Lung (tissue), 17 donors: ENCODE measurements at places on chromosomes 5 and 9.

GRCh38 chr5:167819406-167819805, 472.0 kb upstream of the WWC1 start:
- H3K27me3 ChIP-seq: no peaks in the 10 kb centered on the region
- DNase-seq: no peak
- peaks cover 12% of the 10 kb centered on the region for H3K4me1 ChIP-seq
- no peaks in the 10 kb centered on the region for H3K36me3 ChIP-seq

GRCh38 chr5:961711-962240, 46.8 kb upstream of the NKD2 start:
- H3K4me1 ChIP-seq: no peaks in the 10 kb centered on the region
- no peak for DNase-seq
- no peaks in the 10 kb centered on the region for H3K27me3 ChIP-seq

GRCh38 chr5:154513669-154514084, 35.6 kb upstream of the HAND1 start:
- no peak overlapping the region for H3K4me3 ChIP-seq
- H3K4me1 ChIP-seq: no peaks in the 10 kb centered on the region
- H3K36me3 ChIP-seq: no peaks in the 10 kb centered on the region

GRCh38 chr5:178340187-178340586, 107.6 kb upstream of the PHYKPL start:
- no peak overlapping the region for H3K4me3 ChIP-seq
- peaks cover 3% of the 10 kb centered on the region for H3K27me3 ChIP-seq
- no peaks in the 10 kb centered on the region for H3K4me1 ChIP-seq
- no peak overlapping the region for H3K27ac ChIP-seq
- no peaks in the 10 kb centered on the region for H3K36me3 ChIP-seq
- DNase-seq: no peak

DNA sequence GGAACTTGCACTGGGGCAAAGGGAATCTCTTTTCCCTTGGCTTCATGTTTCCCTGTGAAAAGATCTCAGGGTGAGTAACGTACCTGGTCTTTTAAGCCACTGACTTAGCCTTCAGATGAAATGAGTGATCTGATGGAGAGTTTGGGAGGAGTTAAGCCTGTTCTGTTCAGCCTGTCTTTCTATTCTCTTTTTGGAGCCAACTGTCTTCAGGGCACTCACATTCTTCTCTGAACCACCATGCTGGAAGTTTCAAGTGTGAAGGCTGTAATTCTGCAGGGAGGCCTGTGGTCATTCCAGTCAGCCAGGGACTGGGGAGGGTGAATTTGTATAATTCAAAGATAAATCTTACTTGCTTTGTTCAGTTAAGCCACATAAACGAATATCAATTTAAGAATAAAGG, 722.2 kb upstream of the SEMA6A start:
- no peaks in the 10 kb centered on the region for H3K27me3 ChIP-seq
- H3K27ac ChIP-seq: no peak overlapping the region
- H3K4me1 ChIP-seq: peaks cover 18% of the 10 kb centered on the region
- no peak overlapping the region for H3K4me3 ChIP-seq
- no peaks in the 10 kb centered on the region for H3K36me3 ChIP-seq

DNA sequence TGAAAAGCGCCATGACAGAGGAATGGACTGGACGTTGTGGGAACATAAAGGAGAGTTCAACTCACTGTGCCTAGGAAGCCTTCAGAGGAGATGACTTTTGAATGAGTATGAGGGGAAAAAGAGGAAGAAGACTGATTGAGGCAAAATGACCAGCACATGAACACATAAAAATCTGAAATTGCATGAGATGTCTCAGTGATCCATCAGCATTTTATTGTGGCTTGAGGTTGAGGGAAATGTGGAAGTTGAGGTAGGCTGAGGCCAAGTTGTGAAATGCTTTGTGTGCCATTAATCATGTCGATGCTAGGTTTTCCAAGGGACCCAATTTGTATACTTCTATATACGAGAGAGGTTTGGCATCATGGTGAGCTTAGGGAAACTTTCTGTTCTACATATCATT, 140.9 kb upstream of the TLX3 start:
- H3K4me3 ChIP-seq: no peak overlapping the region
- no peaks in the 10 kb centered on the region for H3K36me3 ChIP-seq
- H3K27ac ChIP-seq: no peak overlapping the region
- no peaks in the 10 kb centered on the region for H3K4me1 ChIP-seq
- no peaks in the 10 kb centered on the region for H3K27me3 ChIP-seq
- no peak for DNase-seq

DNA sequence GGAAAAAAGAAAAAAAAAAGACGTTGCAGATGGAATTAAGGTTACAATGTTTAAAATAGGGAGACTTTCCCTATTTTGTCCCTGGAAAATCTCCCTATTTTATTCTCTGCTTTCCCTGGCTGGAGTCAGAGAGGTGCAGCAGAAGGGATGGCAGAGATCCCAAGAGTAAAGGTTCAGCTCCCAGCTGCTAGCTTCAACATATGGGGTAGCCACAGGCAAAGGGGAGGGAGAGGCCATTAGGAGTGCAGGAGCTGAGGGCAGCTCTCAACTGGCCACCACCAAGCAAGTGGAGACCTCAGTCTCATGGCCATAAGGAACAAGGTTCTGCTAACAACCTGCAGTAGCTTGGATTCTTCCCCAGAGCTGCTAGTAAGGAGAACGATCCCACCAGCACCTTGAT, 367.0 kb upstream of the DAP start:
- H3K27ac ChIP-seq: no peak overlapping the region
- H3K4me3 ChIP-seq: no peak overlapping the region
- H3K4me1 ChIP-seq: no peaks in the 10 kb centered on the region

- no peaks in the 10 kb centered on the region for H3K27me3 ChIP-seq
- DNase-seq: no peak
- no peaks in the 10 kb centered on the region for H3K36me3 ChIP-seq
- no peak overlapping the region for H3K27ac ChIP-seq
Observed at GRCh38 chr9:133707763-133708245, 30.3 kb downstream of the SARDH start.

DNA sequence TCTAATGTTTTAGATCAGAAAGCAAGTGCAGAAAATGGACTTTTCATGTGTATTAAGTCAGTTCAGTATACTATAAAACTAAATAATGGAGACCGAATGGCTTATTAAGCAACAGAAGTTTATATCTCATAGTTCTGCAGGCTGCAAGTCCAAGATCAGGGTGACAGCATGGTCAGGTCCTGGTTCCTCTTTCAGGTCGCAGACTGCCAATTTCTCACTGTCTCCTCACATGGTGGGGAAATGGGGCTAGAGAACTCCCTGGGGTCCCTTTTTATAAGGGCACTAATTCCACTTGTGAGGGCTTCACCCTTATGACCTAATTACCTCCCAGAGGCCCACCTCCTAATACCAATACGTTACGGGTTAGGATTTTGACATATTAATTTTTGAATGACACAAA, 48.7 kb downstream of the RICTOR start:
- H3K36me3 ChIP-seq: peaks cover 4% of the 10 kb centered on the region
- no peak overlapping the region for H3K27ac ChIP-seq
- H3K27me3 ChIP-seq: no peaks in the 10 kb centered on the region
- DNase-seq: no peak

GRCh38 chr9:110809038-110809595, 140.5 kb downstream of the MUSK start:
- H3K4me1 ChIP-seq: no peaks in the 10 kb centered on the region
- H3K4me3 ChIP-seq: no peak overlapping the region
- DNase-seq: no peak
- no peak overlapping the region for H3K27ac ChIP-seq
- H3K36me3 ChIP-seq: no peaks in the 10 kb centered on the region

DNA sequence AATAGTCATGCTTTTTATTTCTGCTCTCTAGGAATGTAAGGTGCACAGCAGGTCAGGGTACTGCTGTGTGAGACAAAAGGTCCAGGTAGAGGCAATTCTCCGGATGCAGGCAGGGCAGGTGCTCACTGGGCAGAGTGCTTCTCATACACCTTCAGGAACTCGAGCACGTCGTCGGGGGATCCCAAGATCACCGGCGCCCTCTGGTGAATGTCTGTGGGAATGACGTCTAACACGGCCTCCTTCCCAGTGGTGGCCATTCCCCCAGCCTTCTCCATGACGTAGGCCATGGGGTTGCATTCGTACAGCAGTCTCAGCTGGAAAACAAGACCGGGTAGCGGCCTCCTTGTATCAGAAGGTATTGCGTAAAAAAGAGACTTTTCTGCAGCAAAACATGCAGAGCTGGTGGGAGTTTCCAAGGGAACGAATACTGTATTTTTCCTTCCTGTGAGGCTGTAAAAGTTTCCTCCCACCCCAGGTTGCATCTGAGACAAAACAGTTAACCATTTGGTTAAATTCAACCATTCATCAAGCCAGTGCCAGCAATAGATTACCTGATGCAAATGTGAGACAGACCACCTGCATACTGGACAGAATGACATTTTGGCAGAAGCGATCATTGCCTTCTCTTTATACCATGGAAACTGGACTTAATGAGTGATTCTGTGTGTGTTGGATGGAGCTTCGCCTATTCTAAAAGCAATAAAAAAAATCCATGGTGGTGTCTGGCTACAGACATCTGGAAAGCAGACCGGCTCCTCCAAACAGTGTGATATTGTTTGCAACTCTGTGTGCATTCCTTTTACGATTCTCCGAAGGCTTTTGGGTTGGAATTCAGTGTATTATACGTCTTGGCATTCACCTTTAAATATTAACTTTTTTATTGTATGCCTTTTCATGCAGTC, 9.9 kb upstream of the FBP2 start:
- H3K36me3 ChIP-seq: no peaks in the 10 kb centered on the region
- H3K4me3 ChIP-seq: no peak overlapping the region
- H3K27me3 ChIP-seq: no peaks in the 10 kb centered on the region
- H3K4me1 ChIP-seq: peaks cover 26% of the 10 kb centered on the region
- no peak overlapping the region for H3K27ac ChIP-seq
- peak; percentile 90 for DNase-seq

DNA sequence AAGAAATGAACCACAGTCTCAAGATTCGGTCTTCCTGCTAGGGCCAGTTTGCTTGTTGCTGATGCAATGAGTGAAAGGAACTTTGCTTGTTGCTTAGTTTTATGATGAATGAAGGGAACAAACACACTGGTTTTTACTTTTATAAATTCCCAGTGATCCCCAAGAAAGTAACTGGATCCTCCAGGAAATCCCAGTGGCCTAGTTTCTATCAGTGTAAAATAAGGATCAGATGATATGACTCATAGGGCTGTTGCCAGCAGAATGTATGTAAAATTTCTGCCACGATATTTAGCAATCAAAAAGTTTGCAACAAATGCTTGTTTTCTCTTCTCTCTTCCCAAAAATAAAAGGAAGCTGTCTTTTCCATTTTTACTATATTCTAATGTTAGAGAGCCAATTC, 160.1 kb upstream of the CDKN2B start:
- H3K4me3 ChIP-seq: no peak overlapping the region
- H3K4me1 ChIP-seq: no peaks in the 10 kb centered on the region
- H3K27me3 ChIP-seq: no peaks in the 10 kb centered on the region
- H3K27ac ChIP-seq: no peak overlapping the region

GRCh38 chr5:10501554-10502075, 59.9 kb downstream of the ROPN1L start:
- no peaks in the 10 kb centered on the region for H3K27me3 ChIP-seq
- H3K36me3 ChIP-seq: no peaks in the 10 kb centered on the region
- no peak overlapping the region for H3K27ac ChIP-seq
- no peak for DNase-seq
- H3K4me3 ChIP-seq: no peak overlapping the region
- no peaks in the 10 kb centered on the region for H3K4me1 ChIP-seq

DNA sequence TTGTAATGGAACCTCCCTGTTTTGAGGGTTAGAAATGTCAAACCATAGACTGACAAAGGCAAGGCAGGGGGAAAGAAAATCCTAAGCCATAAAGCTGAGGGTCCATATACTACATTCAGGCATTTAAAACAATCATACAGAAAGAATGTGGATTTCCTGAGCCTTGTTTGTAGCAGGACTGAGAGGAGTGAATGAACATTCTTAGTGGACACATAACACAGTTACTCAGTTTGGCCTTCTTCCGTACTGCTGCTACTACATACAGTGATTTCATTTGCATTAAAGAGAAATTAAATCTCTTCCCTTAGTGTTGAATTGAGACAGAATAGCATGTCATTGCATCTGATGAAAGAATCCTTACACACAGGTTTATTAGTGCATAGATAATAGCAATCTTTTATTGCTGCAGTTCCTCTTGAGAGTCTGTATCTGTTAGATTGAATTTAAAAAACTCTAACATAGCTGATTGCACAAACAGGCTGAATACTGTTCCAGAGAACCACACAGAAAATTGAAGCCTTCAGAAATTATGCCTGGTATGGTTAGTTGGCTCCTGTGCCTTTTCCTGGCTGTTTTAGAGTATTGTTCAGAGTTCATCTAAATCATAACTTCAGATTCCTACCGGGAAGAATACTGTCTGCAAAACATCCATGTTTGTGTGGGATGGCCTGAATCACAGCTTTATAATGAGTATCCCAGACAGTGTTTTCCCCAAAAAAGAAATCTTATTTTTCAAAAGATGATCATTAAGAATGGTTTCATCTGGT, 2.0 kb upstream of the MTX3 start:
- no peak for DNase-seq
- H3K36me3 ChIP-seq: no peaks in the 10 kb centered on the region
- H3K4me1 ChIP-seq: peaks cover 6% of the 10 kb centered on the region
- H3K27ac ChIP-seq: no peak overlapping the region
- no peaks in the 10 kb centered on the region for H3K27me3 ChIP-seq

DNA sequence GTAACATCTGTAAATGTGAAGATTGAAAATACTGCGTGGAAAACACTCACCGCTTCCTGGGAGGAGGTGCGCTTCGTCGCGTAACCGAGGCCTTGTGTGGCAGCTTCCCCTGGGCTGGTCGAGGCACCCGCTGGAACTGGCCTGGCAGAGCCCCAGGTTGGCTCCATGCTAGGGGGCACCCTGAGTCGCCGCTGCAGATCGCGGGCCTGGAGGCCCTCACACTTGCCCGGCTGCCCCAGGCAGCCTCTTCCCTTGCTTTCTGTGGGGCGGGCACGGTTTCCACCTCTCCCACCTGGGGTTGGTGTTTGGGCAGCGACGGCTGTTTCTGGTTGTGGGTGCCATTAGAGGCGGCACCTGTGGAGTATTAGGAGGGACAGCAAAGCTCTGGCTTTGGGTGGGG, 852 bp downstream of the ZNF354C start:
- peaks cover 25% of the 10 kb centered on the region for H3K36me3 ChIP-seq
- H3K4me3 ChIP-seq: peak overlapping the region; percentile 87
- no peaks in the 10 kb centered on the region for H3K4me1 ChIP-seq
- no peaks in the 10 kb centered on the region for H3K27me3 ChIP-seq

- no peaks in the 10 kb centered on the region for H3K4me1 ChIP-seq
- no peaks in the 10 kb centered on the region for H3K27me3 ChIP-seq
- H3K36me3 ChIP-seq: no peaks in the 10 kb centered on the region
Observed at GRCh38 chr5:105392122-105392709, 1829.6 kb upstream of the NUDT12 start.

DNA sequence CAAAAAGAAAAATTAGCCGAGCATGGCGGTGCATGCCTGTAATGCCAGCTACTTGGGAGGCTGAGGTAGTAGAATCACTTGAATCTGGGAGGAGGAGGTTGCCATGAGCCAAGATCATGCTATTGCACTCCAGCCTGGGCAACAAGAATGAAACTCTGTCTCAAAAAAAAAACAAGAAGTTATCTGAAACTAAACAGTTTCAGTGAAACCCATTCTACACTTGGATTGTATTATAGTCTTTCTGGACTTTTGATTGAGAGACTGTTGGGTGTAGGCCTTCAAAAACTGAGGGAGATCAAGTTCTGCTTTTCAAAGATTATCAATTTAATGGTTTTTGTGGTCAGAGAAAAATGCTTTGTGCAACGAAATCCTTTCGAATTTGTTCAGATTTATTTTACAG, 34.6 kb upstream of the SPINK5 start:
- DNase-seq: no peak
- no peak overlapping the region for H3K27ac ChIP-seq
- no peak overlapping the region for H3K4me3 ChIP-seq
- H3K36me3 ChIP-seq: no peaks in the 10 kb centered on the region
- no peaks in the 10 kb centered on the region for H3K27me3 ChIP-seq

GRCh38 chr5:143976055-143976454, 164.1 kb downstream of the HMHB1 start:
- H3K27me3 ChIP-seq: no peaks in the 10 kb centered on the region
- H3K27ac ChIP-seq: no peak overlapping the region
- H3K4me3 ChIP-seq: no peak overlapping the region
